ENCODE measurements at places on chromosomes 7 and 10.

GRCh38 chr7:32427769-32428291 is 62.4 kb downstream of the LSM5 start:
- DNase-seq = peak; percentile 13

GRCh38 chr10:24695452-24695851 is 28.2 kb downstream of the ARHGAP21 start:
- no peak for DNase-seq

DNA sequence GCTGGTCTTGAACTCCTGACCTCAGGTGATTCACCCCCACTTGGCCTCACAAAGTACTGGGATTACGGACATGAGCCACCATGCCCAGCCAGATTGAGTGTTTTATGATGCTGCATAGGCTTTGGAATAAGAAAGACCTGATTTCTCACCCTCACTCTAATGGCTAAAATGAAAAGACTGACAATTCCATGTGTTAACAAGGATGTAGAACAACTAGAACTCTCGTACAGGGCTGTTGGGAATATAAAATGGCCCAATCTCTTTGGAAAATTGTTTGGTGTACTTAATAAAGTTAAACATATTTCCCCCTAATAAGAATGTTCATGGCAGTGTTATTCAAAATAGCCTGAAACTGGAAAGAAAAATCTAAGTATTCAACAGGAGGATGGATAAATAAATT is 43.2 kb upstream of the VCL start:
- DNase-seq = no peak

- DNase-seq = no peak
Measured at GRCh38 chr10:75211007-75211691, 553 bp downstream of the VDAC2 start.

- no peak for DNase-seq
Measured at GRCh38 chr7:20440472-20441105, 109.9 kb downstream of the ITGB8 start.

GRCh38 chr7:133676805-133677370 is 424.0 kb downstream of the EXOC4 start:
- no peak for DNase-seq

- DNase-seq = peak; percentile 68
Measured at GRCh38 chr10:97321804-97322190, 2.7 kb downstream of the FRAT1 start.

- no peak for DNase-seq
Measured at GRCh38 chr10:5968037-5968680, 9.2 kb downstream of the IL15RA start.

DNA sequence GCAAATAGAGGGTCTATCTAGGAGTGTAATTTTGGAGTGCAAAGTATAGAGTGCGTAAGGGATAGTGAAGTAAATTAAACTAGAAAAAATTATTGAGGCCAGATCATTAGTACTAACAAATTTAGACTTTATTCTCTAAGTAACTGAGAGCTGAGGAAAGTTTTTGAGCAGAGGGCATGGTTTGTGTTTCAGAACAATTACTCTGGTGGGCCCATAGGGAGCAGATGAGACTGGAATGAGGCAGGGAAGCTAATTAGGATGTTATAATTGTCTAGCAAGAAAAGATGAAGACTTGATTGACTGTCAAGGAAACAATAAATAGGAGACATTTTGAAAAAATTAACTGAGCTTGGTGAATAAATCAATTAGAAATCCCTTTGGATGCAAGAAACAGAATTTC is 37.8 kb upstream of the IMMP2L start:
- DNase-seq = no peak

GRCh38 chr10:408236-408635 is 273.0 kb downstream of the ZMYND11 start:
- DNase-seq = no peak

DNA sequence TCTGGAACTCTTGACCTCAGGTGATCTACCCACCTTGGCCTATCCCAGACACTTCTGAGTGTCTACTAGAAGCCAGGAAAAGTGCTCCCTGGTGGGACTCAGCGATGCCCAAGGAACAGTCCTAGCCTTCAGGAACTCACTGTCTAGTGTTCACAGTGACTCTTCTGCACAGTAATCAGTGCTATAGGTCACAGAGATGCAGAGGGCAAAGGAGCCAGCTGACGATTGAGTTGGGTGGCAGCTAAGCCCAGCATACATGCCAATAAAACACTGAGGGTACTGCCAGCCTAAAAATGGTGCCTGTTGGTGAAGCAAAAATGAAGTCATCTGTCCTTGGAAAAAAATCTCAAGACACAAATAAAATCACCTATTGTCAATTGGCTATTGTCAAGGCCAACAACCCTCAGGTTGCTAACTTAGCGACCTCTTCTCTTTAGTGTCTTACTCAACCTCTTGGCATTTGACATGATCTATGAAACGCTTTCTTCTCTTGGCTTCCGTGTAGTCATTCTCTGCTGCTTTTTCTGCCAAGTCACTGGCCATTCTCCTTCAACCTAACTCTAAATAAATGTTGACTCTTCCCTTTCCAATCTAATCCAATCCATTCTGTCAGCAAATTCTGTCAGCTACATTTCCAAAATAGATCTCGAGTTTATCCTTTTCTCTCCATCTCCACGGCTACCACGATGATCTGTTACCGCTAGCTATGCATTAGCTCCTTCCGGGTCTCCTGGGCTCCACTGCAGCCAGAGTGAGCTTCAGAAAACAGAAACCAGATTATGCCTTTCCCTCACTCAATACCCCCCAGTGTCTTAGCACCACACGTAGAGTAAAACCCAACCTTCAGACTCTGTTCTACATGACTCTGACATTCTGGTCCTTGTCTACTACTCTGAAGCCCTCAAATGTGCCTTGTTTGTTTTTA is 99.2 kb downstream of the ATXN7L1 start:
- DNase-seq = no peak

DNA sequence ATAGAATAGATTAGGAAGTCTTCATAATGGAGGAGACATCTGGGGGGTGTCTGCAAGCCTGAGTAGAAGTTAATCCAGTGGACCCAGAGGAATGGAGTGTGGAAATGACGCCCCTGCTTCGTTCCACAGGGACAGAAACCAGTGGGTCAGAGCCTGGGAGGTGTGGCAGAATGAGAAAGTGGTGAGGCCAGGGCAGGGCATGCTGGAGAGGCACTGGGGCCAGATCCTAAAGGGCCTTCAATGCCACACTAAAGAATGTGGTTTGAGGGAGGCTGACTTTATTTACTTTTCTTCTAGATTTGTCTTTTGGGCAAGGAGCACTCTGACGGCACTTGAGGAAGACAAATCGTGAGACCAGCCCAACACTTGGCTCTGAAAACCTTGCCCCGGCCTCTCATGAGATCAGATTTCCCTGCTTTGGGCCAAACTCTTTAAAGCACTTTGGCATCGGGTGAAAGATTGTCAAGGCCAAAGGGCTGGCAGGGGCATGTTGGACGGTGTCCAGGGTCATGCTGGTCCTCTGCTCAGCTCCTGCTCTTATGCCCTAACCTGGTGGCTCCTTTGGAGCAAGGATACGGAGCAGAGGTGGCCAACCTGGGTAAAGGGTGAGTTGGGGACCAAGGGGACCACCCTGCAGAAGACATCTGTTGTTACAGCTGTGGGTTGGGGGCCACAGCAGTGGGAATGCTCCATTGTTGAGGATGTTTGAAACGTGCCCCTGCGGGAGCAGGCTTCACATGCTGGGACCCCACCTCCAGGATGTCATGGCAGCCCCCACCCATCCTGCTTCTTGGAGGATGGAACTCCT is 157.0 kb upstream of the ZMIZ1 start:
- no peak for DNase-seq

GRCh38 chr7:152180587-152180986 is 155.1 kb downstream of the GALNT11 start:
- DNase-seq = no peak

- no peak for DNase-seq
Measured at GRCh38 chr7:85781606-85782005, 594.8 kb upstream of the SEMA3D start.

DNA sequence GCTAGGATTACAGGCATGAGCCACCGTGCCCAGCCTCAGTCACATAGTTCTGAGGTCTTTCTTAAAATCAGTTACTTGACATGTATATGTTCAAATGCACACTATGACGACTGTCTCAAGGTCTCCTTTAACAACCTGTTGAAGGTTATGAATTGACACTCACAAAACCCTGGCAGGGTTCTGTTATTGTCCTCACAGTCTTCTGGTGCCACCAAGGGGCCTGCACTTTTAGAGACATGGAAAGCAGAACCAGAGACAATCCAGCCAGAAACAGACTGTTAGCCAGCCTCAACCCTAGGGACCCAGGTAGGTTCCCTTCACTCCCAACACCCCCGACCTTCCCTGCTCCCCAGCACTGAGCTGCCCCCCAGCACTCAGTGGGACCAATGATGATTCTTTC is 26.4 kb downstream of the TEX36 start:
- DNase-seq = no peak

GRCh38 chr10:78045237-78045636 is 11.6 kb downstream of the RPS24 start:
- DNase-seq = no peak

DNA sequence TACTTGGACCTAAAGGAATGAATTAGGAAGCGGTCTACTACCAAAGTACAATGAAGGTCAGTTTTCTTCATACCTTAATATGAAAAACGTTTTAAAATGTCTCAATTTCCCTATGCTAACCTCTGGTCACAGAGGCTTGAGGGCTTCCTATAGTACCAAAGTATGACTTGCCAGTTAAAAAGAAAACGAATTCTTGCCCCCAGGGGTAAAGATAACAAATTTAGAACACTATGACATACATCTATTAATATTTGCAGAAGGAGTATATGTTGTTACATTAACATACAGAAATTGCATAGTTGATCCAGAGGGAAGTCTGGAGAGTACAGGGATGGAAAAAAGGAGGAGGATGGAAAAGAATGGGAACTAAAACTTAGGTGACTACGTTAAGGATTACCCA is 13.8 kb upstream of the KMT2E start:
- no peak for DNase-seq

GRCh38 chr7:99499371-99499720 is 735 bp downstream of the ZNF394 start:
- no peak for DNase-seq

GRCh38 chr7:148121401-148121800 is 469.2 kb upstream of the C7orf33 start:
- DNase-seq = no peak

- DNase-seq = no peak
Measured at GRCh38 chr7:41006306-41006995, 696.4 kb downstream of the INHBA start.

Measured in NCI-H2227 treated with DMSO at 0.1 percent for 48 hours (cell line).